ENCODE measurements at places on chromosomes 5 and 9.

DNA sequence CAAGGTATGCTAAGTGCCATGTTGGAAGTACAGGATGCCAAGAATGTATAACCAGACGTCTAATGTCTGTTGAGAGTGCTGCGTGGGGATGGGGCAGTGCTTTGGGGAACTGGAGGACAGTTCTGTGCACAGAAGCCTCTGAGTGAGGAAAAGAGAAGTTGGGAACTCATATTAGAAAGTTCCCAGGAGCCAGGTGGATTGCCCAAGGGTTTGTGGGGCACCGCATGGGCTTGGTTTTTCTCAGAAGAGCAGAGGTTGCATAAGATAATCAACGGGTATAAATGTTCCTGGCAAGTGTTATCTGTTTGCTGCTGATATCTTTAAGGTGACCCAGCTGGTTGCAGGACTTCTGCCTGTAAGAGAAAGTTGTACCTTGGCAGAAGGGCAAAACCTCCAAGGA, 13.1 kb downstream of the HRH2 start:
- DNase-seq = no peak

DNA sequence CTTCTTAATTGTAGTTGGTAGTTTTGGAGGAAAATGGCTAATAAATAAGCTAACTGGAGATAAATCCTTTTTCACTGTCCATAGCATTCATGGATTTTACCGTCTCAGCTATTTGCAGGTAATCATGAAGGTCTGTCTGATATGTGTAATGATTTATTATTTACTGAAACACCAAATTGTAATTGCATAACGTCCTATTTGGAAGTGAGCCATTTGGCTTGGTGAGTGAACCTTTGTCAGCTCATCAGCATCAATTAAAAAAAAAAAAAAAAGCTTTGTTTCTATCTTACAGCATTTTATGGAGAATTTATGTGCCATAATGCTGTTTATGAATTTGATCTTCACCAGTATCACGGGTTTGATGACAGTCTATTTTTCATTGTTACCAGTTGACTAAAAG, 20.2 kb downstream of the RECK start:
- no peak for DNase-seq

DNA sequence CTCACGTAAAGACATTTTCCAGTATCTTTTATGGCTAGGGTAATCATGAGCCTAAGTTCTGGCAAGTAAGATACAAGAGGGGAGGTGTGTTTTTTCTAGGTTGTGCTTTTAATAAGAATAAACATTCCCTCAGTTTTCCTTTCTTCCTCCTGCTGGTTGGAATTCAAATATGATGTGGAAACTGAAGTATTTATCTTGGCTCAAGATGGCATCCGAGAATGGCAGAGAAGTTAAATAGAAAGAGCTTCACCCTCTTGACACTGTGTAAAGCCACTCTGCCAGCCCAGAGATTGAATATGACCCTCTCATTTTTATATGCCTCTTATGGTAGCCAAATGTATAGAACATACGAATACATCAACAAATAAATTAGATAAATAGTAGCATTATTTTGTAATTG, 438.4 kb downstream of the ISL1 start:
- DNase-seq = no peak

- DNase-seq = no peak
Measured at GRCh38 chr5:169906745-169907649, 73.3 kb downstream of the INSYN2B start.

- DNase-seq = no peak
Measured at GRCh38 chr9:13139641-13140171, 139.8 kb downstream of the MPDZ start.

DNA sequence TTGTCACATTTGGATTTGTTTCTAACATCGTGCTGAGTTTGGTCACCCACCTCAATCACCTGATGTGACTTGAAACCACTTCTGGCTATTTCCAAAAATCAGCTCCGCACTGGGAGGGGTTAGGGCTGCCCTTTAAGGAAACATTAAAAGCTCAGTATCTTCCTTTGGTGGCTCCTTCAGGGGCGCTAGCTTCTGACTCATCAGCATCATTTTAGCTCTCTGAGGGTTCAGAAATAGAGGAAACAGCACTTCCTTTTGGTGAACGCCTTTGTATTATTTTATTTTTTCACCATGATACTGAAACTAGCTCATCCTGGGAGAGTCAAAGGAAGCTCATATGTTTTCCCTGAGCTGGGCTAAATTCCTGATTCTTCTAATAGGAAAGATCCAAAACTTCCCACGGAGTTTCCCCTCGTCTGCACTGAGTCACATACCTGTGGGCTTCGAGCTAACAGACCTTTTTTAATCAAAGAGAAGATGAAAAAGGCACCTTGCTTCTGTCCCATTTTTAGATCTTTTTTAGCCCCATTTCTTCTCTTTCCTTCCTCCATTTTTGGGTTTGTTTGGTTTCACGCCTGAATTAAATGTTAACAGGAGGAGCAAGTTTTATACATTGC, 48.2 kb downstream of the ROPN1L start:
- DNase-seq = no peak

- DNase-seq = no peak
Measured at GRCh38 chr9:133098104-133098754, 22.8 kb downstream of the RALGDS start.

- DNase-seq = no peak
Measured at GRCh38 chr9:87300915-87301314, 196.8 kb upstream of the DAPK1 start.

DNA sequence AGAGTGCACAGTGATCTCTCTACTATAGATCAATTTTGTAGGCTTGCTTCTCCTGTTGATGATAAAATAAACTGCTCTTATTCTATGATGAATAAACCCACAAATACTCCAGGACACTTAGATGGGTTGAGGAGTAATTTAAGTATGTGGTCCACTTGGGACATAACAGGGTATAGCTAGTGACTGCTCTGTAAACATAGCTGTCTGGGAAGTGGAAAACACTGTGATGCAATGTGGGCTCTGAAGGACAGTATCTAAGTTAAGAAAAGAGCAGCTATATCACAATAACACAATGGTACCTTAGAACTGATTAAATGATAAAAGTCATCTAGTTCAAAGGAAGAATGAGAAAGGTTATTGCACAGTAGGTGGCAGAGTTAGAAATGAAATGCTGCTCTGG, 294.3 kb upstream of the HAPLN1 start:
- DNase-seq = no peak

GRCh38 chr5:17365811-17366138, 132.3 kb upstream of the TAF11L2 start:
- peak; percentile 27 for DNase-seq

DNA sequence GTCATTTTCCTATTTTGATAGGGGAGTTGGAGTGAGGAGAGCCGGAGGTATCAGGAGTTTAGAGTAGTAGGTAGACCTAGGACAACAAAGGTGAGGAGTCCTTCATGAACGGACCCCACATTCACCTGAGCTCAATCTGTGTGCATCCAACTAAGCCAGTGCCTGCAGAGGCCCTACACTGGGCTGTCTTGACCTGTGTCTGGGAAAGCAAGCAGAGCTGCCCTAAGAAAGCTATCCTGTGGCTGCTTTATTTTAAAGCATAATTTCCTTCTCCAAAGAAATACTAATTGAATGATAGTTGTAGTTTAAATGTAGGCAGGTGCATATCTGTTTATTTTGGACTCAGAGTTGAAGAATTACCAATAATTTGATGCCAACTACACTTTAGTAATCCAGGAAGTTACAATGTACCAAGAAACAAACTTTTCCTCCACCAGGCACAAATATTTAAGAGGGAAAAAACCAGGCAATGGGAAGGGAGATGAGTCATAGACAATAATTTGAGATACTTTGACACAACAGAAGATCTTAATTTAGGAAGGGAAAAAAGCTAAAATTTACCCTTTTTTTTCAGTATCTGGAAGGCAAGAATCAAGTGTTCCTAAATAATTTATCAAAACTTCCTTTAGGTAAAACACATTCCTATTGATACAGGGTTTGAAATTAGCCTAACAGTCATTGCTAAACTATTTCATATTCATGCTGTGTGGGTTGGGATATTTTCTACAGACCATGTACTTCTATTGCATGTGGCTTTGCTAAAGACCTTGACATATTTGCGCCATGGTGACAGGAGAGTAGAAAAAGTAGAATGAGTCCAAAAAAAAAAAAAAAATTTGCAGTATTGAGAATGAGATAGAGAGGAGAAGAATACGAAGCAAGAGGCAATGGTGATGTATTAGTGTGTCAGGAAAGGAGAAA, 376.6 kb upstream of the TUSC1 start:
- DNase-seq = no peak

- DNase-seq = no peak
Measured at GRCh38 chr5:152864991-152865390, 459.9 kb upstream of the NMUR2 start.

Data from Caco-2 (cell line).